Stomach (tissue), 19 donors: ENCODE measurements at places on chromosomes 6 and 20. TPM values are rescaled to one million over a fixed set of nuclear protein-coding genes. Genes with fewer than 3 reads are reported as not detected.
A peak's percentile ranks its signal among the peaks of the same experiment; 100 is the strongest.

HRH3 gene
- not detected for total RNA-seq

DNA sequence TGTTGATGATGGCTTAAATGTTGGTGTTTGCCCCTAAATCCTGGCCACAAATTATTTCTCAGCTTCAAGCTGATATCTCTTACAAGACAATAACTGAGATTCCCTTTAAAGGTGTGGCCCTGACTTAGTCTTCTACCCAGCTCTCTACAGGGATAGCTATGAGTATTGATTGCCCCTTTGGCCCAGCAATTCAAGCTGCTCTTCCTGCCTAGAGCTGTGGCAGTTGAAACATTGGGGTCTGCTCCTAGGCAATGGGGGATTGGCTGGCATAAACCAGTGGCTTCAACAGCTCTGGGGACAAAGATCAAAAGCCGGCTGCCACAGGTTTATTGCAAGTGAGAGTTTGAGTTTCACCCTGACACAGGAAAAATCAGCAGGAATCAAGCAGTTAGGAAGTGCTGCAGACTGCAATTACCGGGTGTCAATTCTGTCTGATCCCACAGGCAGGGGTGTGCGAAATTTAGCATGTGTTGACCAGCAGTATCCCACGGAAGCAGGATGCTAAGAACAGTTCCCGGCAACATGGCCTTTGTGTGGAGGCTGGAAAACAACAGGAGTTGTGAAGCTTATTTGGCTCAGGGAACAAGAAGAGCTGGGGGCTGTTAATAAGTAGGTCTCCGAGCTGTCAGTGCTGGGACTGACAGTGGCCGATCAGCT is 66.2 kb upstream of the IYD start:
- no peaks in the 10 kb centered on the region for H3K4me1 ChIP-seq
- DNase-seq: no peak
- no peak overlapping the region for H3K4me3 ChIP-seq
- H3K36me3 ChIP-seq: no peaks in the 10 kb centered on the region
- H3K27ac ChIP-seq: no peak overlapping the region

C20orf144 gene
- not detected for total RNA-seq

- DNase-seq: no peak
- no peaks in the 10 kb centered on the region for H3K27me3 ChIP-seq
- H3K4me3 ChIP-seq: no peak overlapping the region
- no peaks in the 10 kb centered on the region for H3K4me1 ChIP-seq
- H3K36me3 ChIP-seq: peaks cover 94% of the 10 kb centered on the region
- peak overlapping the region; percentile 42 for H3K27ac ChIP-seq
Observed at GRCh38 chr20:38067717-38068365, 34.3 kb downstream of the RPRD1B start.

GRCh38 chr6:163651426-163651825 is 236.9 kb downstream of the QKI start:
- H3K4me3 ChIP-seq: no peak overlapping the region
- no peak overlapping the region for H3K27ac ChIP-seq
- DNase-seq: no peak
- H3K36me3 ChIP-seq: no peaks in the 10 kb centered on the region

DEFB124 gene
- 1.1 TPM for total RNA-seq

NAA20 gene
- total RNA-seq: not detected

GRCh38 chr6:53492860-53493634 is 51.9 kb downstream of the GCLC start:
- DNase-seq: peak; percentile 74
- H3K36me3 ChIP-seq: no peaks in the 10 kb centered on the region
- peaks cover 22% of the 10 kb centered on the region for H3K4me1 ChIP-seq
- H3K4me3 ChIP-seq: peak overlapping the region; percentile 15

GRCh38 chr6:122347280-122347679 is 52.2 kb upstream of the HSF2 start:
- H3K27ac ChIP-seq: no peak overlapping the region
- H3K27me3 ChIP-seq: no peaks in the 10 kb centered on the region
- H3K4me3 ChIP-seq: no peak overlapping the region
- H3K36me3 ChIP-seq: no peaks in the 10 kb centered on the region
- DNase-seq: no peak

- no peak overlapping the region for H3K4me3 ChIP-seq
- no peaks in the 10 kb centered on the region for H3K27me3 ChIP-seq
- H3K4me1 ChIP-seq: peaks cover 24% of the 10 kb centered on the region
- no peaks in the 10 kb centered on the region for H3K36me3 ChIP-seq
Observed at GRCh38 chr6:99189823-99190721, 159.4 kb downstream of the FAXC start.

GRCh38 chr6:142822842-142823241 is 122.1 kb downstream of the HIVEP2 start:
- no peaks in the 10 kb centered on the region for H3K27me3 ChIP-seq
- DNase-seq: no peak
- peaks cover 11% of the 10 kb centered on the region for H3K4me1 ChIP-seq
- no peak overlapping the region for H3K27ac ChIP-seq

GRCh38 chr6:21826023-21826422 is 232.5 kb downstream of the SOX4 start:
- no peak overlapping the region for H3K27ac ChIP-seq
- no peak for DNase-seq
- H3K4me1 ChIP-seq: peaks cover 13% of the 10 kb centered on the region
- no peak overlapping the region for H3K4me3 ChIP-seq
- no peaks in the 10 kb centered on the region for H3K27me3 ChIP-seq

DNA sequence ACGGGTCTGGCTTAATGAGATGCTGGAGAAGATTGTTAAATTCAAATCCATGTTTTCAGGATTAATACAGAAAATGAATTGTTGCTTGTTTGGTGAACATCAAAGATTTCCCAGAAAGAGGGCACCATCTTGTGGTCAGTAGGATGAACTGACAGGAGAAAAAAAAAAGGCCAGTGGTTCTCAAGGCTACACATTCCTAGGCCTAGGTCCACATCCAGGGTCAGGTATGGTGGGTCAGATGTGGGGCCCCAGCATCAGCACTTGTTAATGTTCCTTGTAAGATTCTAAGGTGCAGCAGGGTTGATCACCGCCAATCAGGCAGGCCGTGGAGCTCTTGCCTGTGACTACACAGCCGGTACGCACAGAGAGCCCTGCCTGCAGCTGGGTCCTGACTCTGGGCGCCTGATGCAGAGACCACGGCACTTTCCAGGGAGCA is 34.0 kb upstream of the FOXO3 start:
- peaks cover 7% of the 10 kb centered on the region for H3K36me3 ChIP-seq
- DNase-seq: no peak
- no peak overlapping the region for H3K27ac ChIP-seq
- no peaks in the 10 kb centered on the region for H3K27me3 ChIP-seq

- peaks cover 24% of the 10 kb centered on the region for H3K4me1 ChIP-seq
- H3K36me3 ChIP-seq: no peaks in the 10 kb centered on the region
- no peaks in the 10 kb centered on the region for H3K27me3 ChIP-seq
- no peak overlapping the region for H3K27ac ChIP-seq
- no peak for DNase-seq
Observed at GRCh38 chr6:37056439-37057127, 51.1 kb downstream of the FGD2 start.

DNA sequence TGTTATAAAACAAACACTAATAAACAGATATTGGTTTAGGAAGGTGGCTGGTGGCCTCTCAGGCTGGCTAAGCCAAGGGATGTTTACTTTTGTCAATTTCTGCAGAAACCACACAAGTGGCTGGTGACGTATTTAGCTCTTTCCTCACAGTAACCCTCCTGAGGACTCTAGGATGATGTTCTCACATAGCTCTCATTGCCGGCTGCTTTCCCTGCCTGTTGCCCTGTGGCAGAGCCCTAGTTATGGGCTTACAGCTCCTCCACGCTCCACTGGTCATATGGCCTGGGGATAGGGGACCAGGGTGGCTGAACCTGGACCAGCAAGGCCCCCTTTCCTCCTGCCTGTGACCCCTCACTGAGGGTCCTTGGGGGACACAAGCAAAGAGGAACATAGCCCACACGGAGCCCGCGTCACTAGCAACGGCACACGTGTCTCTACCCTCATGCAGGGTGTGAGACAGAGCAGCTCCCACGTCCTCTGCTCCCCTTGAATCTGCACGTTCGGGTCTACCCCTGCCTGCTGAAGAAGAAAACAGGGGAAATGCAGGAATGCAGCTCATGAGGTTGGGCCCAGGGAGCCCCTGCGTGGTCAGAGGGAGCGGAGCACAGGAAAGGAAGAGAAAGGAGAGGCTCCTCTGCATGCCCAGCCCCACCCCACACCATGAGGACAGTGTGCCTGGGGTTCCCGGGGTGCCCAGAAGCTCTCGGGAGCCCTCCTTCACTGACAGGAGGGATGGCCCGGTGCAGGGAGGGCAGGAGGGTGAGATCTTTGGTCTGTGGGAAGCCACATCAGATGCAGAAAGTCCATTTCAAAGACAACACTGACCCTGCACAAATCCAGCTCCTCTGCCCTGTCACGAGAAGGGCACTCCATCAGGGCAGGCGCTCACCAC is 13.9 kb downstream of the RAMACL start:
- H3K27me3 ChIP-seq: no peaks in the 10 kb centered on the region
- H3K4me1 ChIP-seq: no peaks in the 10 kb centered on the region
- no peaks in the 10 kb centered on the region for H3K36me3 ChIP-seq
- H3K4me3 ChIP-seq: no peak overlapping the region
- DNase-seq: peak; percentile 50

SLC22A16 gene
- total RNA-seq: not detected

DNA sequence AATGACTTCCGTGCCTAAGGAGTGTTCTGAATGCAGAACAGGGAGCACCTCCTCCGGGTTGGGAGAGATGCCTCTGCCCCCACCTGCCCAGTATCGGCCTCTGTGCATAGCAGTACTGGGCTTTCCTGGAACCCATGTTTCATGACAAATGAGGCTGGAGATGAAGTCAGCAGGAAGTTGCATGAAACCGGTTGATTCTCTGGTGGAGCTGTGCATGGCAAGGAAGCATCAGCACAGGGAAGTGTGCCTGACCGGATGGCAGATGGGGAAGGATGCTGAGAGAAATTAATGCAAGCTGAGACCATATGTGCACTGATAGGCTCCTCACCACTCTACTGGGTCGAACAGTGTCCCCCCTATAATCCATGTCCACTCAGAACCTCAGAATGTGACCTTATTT is 155.5 kb downstream of the CDH26 start:
- no peaks in the 10 kb centered on the region for H3K4me1 ChIP-seq
- no peaks in the 10 kb centered on the region for H3K36me3 ChIP-seq
